ENCODE measurements at places on chromosomes 1 and 21. TPM values are rescaled to one million over a fixed set of nuclear protein-coding genes. Genes with fewer than 3 reads are reported as not detected.

The DDAH1 gene
- not detected for total RNA-seq

DNA sequence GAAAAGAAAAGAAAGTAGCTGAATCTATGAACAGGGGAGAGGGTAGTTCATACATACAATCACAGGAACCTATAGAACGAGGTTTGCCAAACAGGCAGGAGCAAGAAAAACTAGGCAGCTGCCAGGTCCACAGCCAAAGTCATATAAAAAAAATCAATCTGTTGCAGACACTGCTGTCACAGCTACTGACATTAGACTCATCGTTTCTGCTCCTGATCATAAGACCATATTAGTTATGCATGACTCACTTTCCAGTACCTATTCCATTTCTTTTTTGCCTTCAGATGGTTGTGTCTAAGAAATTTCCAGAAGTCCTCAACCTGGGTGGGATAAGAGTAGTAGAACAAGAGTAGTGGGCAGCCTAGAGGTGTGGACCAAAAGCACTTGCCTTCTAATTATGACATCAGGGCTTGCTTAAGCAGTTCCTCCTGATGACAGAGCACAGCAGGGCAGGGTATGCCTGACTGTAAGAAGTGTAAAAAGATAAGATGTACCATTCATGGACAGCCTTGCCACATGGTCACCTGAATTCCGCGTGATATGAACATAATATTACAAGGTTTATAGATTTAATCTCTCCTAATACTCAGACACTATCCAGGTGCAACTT, 323.2 kb upstream of the SGIP1 start:
- H3K27me3 ChIP-seq: peaks cover 4% of the 10 kb centered on the region
- H3K27ac ChIP-seq: no peak overlapping the region
- peaks cover 14% of the 10 kb centered on the region for H3K4me1 ChIP-seq

The HMGCS2 gene
- not detected for total RNA-seq

DNA sequence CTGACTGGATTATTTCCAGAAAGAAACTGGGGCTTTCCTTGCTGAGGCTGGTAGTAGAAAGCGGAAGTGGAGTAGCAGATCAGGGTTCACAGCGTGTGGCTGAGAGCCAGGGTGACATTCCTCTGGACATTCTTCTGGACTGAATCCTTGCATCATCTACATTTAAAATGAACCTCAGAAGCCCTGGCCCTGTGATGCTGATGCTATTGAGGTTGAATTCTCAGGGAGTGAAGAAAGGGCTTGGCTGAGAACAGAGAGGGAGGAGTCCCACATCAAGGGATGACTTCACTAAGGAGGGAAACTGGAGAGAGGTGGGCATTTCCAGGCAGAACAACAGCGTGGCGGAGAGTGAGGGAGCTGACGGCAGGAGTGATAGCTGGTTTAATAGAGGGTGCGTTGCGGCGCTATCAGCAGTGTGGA, 102.3 kb upstream of the LMO4 start:
- H3K4me3 ChIP-seq: no peak overlapping the region
- no peaks in the 10 kb centered on the region for H3K36me3 ChIP-seq
- H3K4me1 ChIP-seq: no peaks in the 10 kb centered on the region
- H3K27me3 ChIP-seq: no peaks in the 10 kb centered on the region
- H3K27ac ChIP-seq: no peak overlapping the region
- DNase-seq: no peak

DNA sequence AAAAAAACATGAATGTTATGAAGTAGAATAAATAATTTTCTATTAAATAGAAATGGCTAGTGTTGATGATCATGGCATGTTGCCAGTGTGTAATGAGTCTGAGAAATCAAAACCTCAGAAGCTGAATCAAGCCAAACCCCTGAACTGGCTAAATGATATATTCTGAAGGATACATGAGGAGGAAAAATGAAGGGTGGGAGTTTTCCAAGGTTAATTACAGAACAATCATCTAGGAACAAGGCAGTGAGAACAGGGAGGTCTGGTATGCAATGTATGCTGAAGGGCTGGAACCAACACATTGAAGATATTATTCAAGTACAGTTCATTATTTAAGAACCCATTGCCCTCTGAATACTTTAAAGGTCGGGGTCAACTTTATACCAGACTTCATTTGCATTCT, 309.1 kb upstream of the NRIP1 start:
- no peak overlapping the region for H3K4me3 ChIP-seq
- H3K27ac ChIP-seq: no peak overlapping the region
- H3K36me3 ChIP-seq: no peaks in the 10 kb centered on the region
- no peak for DNase-seq
- no peaks in the 10 kb centered on the region for H3K27me3 ChIP-seq
